Activated naive CD4-positive, alpha-beta T cell (primary cell): ENCODE measurements at places on chromosomes 5 and 9.

GRCh38 chr5:73661753-73662152, 35.8 kb downstream of the ARHGEF28 start:
- no peak for DNase-seq

DNA sequence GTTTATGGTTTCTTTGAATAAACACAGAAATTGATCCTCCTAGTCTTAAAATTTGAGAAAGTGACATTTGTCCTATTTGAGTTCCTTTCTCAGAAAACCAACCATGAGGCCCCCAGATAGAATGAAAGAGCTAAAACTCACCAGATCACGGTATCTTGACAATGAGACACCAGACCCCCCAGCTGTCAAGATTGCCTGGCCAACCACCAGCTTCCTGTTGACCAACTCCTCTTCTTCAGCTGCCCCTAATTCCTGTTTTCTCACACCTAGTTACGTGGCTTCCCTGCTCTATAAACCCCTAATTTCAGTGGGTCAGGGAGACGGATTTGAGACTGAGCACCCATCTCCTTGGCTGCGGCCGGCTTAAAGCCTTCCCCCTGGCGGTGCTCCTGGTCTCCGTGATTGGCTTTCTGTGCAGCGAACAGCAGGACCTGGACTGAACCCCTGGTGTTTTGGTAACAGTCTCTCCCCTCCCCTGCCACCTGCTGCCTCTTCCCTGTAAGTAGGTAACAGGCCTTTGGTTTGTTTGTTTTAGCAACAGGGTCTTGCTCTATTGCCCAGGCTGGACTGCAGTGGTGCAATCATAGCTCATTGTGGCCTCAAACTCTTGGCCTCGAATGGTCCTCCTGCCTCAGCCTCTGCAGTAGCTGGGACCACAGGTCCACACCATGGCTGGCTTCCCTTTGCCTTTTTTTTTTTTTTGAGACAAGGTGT, 4.8 kb upstream of the ENTPD2 start:
- DNase-seq: no peak

DNA sequence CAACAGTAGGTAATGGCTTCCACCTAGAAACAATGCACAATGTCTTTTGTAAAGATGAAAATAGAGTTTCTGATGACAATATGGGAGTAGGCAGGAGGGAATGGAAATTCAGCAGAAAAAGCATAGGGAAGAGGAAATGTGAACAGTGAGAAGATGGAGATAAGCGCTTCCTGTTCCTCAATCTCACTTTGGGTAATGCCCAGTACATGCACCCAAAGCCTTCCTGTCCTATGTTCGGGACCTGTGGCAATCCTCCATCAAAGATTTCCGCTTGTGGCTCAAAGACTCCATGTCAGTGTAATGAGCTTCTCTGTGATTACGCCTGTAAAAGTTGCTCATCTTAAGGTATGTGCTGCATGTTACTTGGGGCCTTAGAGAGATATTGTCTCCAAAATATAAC, 2.7 kb downstream of the UGT3A1 start:
- no peak for DNase-seq

- no peak for DNase-seq
These were observed 67.2 kb upstream of the CD180 start for GRCh38 chr5:67263656-67264408.

- DNase-seq: no peak
These were observed 2.1 kb upstream of the GLIS3 start for GRCh38 chr9:4301971-4302427.

- DNase-seq: no peak
These were observed 86.5 kb upstream of the NR5A1 start for GRCh38 chr9:124593651-124594058.

DNA sequence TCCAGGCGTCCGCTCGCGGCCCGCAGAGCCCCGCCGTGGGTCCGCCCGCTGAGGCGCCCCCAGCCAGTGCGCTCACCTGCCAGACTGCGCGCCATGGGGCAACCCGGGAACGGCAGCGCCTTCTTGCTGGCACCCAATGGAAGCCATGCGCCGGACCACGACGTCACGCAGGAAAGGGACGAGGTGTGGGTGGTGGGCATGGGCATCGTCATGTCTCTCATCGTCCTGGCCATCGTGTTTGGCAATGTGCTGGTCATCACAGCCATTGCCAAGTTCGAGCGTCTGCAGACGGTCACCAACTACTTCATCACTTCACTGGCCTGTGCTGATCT, 294 bp downstream of the ADRB2 start:
- no peak for DNase-seq

DNA sequence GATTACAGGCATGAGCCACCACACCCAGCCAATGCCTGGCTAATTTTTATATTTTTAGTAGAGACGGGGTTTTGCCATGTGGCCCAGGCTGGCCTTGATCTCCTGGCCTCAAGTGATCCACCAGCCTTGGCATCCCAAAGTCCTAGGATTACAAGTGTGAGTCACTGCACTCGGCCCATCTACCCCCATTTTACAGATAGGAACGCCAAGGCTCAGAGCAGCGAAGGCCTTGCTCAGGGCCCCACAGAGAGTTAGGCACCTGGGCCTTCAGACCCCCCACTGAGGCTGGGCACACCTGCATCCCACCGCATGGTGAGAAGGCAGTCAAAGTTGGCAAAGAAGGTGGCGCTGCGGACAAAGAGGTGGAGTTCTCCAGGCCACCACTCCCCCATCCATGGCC, 143.1 kb downstream of the GAPVD1 start:
- no peak for DNase-seq

DNA sequence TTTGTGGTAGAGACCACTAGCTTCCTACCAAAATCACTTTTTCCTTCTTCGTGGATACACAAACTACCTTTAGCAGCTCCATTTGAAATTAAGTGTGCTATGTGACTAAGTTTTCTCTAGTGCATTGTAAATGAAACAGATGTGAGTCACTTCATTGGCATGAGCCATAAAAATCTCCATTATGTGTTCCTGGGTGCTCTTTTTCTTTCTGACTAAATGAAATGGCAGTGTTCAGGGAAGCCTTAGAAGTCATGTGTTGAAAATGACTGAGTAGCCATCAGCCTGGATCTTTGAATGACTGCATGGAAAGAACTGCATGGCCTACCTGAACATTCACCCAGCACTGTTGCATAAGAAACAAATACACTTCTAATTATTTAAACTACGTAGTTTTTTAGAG, 107.9 kb downstream of the NDUFAF2 start:
- no peak for DNase-seq

DNA sequence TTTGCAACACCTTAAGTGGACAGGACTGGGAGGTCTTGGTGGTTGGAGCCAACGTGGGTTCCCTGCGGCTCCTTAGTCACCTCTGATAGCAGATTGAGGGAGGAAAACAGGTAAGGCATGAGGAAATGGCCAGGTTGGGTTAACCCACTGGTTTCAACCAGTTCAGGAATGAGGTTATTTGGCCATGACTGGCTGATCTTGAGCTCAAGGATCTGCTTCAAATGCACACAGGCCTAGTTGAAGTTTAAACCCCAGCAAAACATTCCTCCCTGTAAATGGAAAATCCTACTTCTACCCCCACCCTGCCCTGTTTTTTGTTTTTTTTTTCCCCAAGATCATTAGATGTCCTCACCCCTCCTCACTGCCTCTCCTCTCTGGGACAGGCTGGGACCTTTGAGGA, 3.2 kb upstream of the NUP214 start:
- no peak for DNase-seq

DNA sequence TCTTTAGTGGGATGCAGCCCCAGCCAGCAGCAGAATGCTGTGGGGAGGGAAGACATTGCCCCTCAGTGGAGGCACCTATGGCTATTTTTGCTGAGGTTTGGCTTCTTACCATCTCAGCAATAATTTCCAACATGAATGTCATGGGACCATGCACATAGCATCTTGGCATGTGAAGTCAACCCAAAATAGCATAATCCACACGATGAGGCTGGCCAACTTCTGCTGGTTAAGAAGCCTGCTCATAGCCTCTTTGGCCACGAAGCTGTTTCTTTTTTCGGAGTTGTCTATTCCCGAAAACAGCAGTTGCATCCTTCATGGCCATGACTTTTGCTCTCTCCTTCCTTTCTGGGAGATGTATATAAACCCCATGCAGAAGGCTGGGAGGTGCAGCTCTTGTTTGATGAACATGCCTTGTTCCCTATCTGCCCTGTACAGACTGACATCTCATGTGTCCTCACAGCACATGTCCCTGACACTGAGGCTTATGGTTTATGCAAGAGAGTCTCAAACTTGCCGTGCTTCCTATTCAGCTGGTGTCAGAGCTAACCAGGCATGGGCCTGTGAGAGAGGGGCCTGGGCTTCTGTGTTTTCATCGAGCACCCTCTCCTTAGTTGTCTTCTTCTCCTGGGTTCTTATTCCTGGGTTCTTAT, 45.3 kb downstream of the SYK start:
- DNase-seq: no peak

DNA sequence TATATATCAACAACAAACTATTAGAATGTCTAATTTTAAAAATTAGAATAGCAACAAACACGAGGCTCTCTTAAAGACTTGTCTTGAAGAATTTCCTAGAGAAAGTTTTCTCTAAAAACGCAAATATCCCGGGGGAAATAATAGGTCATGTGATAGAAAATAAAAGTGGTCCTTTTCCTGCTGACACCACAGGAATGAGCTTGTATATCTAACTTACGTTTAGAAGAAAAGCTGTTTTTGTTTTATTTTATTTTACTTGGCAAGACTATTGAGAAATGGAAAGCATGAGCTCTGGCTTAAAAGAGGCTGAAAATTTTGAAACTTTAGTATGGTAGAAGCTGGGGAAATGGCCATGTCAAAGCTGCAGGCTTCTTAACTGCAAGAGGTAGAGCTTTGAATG, 465.0 kb downstream of the AGTPBP1 start:
- no peak for DNase-seq

DNA sequence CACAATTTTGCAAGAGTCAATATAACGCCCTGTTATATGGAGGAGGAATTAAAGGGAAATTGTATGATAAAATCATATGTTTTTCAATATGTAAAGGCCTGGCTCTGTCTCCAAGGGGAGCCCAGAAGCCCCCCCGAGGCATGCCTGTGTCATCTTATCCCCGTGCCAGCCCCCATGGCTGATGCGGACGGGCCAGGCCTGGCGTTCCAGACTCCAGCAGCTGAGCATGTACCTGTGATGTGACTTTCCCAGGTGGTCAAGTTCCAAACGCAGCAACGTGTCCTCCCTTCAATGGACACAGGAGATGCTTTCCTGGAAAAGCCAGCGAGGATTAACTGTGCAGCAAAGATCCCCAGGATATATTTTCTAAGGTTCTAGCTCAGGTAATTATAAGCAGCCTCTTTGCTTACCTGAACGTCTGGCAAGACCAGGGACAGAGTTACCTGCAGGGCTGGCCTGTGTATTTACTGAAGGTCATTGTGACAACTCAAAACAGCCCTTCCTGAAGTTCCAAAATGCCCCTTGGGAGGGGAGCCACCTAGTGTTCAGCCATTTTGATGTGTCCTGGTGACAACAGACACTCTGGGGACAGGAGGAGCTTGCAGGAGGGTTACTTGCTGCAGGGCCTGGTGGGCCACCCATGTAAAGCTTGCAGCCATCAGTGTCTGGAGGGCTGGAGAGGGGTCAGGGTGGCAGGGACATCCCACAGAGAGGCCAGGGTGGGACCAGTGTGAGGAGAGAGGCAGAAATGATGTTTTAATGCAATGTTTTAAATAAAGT, 53.3 kb upstream of the RNU6ATAC start:
- DNase-seq: no peak

GRCh38 chr5:170632985-170633234, 129.1 kb downstream of the KCNIP1 start:
- peak; percentile 10 for DNase-seq

- DNase-seq: no peak
These were observed 169.9 kb downstream of the FER start for GRCh38 chr5:108917596-108917995.

- DNase-seq: no peak
These were observed 75.7 kb downstream of the BAAT start for GRCh38 chr9:101309139-101309538.

DNA sequence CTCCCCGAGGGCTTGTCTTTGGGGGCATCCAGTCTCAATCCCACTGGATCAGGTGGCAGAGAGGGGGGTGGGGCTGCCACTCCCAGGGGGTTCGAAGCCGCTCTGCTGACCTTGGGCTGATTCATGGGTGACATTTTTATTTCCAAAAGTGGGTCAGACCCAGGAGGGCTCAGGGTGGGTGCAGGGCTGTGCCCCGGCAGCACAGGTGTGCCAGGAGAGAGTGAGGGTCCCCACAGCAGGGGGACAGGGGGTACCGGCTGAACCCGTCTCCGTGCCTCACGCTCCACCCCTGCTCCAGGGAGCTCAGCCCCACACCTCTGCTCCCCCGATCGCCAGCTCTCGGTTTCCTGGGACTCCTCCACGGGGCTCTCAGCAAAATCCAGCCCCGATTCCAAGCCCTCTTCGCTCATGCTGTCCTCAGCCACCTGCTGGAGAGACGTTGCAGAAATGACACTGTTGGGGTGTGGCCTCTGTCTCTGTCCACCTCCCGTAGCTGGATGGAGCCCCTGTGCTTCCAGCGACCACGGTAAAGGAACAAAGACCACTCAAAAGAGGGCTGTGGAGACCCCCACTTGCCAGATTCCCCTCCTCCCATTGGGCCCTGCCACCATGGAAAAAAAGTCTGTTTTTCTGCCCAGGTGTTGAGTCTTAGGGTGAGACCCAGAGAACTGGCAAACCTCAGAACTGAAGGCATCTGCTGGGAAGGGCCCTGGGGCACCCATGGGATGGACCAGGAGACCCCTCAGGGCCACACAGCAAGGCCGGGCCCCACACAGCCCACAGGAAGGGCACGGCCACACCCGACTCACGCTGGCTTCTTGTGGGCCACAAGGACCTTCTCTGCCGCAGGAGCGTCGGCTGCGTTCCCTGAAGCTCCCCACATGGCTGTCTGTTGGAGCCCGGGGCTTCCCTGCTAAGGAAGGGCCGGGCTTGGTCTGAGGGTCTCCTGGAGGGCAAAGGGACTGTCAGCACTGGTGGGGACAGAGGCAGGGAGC, 10.6 kb upstream of the QSOX2 start:
- DNase-seq: no peak

DNA sequence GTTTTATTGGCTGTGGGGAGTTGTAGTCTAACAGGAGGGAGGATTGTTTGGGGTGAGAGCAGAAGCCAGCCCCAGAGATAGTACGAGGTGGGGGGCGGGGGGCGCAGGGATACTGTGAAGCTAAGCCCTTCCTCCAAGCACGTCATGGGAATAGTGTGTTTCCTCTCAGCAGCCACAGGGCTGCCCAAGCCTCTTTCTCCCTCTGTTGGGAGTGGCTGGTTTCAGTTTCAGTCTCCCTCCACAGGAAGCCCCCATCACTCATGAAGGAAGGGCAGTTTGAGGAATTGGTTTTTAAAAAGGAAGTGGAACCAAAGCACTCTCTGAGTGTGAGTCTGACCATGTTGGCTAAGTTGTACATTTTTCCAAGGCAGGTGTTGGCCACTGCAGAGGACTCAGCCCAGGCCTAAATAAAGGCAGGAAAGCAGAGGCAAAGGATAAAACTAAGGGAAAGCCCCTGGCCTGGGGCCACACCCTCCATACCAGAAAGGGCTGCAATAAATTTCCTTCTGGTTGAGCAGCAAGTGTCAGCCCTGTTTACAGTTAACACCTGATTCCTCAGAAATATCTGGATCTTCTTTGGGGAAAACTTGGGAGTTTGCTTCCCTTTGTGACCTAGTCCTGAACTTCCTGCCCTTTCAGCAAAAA, 3.2 kb downstream of the RAB24 start:
- DNase-seq: no peak

GRCh38 chr9:19967216-19967887, 178.5 kb upstream of the SLC24A2 start:
- DNase-seq: no peak
